SJSA1 (cell line): ENCODE measurements at places on chromosomes 1 and 21. TPM values are rescaled to one million over a fixed set of nuclear protein-coding genes. Genes with fewer than 3 reads are reported as not detected.
A peak's percentile ranks its signal among the peaks of the same experiment; 100 is the strongest.

- DNase-seq, result no peak
- H3K27ac ChIP-seq, result no peak overlapping the region
- H3K4me1 ChIP-seq, result no peaks in the 10 kb centered on the region
- H3K27me3 ChIP-seq, result peaks cover 35% of the 10 kb centered on the region
Measured at GRCh38 chr1:179586107-179586823, 5.4 kb upstream of the TDRD5 start.

DNA sequence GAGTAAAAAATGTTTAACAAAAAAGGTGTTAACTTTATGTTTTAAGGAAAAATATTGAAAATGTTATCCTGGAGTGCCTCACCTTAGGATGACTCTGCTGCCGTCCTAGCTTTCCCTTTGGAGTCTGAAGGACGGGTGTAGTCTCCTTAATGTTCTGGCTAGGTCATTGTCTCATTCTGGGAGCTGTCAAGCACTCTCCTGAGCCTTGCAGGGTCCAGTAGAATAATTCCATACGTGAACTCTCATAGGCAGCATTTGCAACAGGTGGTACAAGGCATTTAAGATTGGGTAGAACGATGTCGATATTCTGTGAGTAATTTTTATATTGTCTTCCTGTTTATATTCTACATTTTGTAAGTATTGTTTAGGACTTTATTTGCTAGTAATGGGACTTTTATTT, 283.6 kb upstream of the C1orf105 start:
- no peaks in the 10 kb centered on the region for H3K27me3 ChIP-seq
- H3K4me1 ChIP-seq, result peaks cover 55% of the 10 kb centered on the region
- peak overlapping the region; percentile 73 for H3K27ac ChIP-seq
- H3K4me3 ChIP-seq, result no peak overlapping the region
- peaks cover 36% of the 10 kb centered on the region for H3K36me3 ChIP-seq

DNA sequence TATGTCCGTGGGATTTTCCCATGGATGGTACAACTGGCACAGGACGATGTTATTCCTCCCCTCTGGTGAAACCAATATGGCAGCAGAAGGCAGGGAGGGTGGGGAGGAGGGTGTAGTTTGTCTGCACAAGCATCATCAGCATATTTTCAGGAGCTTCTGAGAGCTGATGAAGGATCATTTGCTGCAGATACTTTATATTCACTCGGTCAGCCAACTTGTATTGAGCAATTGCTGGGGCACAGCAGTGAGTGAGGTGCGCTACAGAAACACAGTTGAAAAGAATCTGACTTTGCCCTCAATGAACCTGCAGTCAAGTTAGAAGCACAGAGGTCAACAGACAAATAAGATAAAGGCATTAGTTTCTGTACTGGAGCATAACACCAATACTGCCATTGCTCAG, 13.0 kb downstream of the PKP1 start:
- H3K4me1 ChIP-seq, result no peaks in the 10 kb centered on the region
- no peak overlapping the region for H3K27ac ChIP-seq
- no peaks in the 10 kb centered on the region for H3K36me3 ChIP-seq
- no peak overlapping the region for H3K4me3 ChIP-seq
- H3K27me3 ChIP-seq, result peaks cover 16% of the 10 kb centered on the region

Gene SYT6
- total RNA-seq, result not detected in 2 replicates

GRCh38 chr1:36588972-36589371, 106.3 kb upstream of the CSF3R start:
- no peaks in the 10 kb centered on the region for H3K4me1 ChIP-seq
- no peak overlapping the region for H3K4me3 ChIP-seq
- H3K36me3 ChIP-seq, result no peaks in the 10 kb centered on the region
- no peak for DNase-seq
- peaks cover 42% of the 10 kb centered on the region for H3K27me3 ChIP-seq

- H3K36me3 ChIP-seq, result no peaks in the 10 kb centered on the region
- peaks cover 21% of the 10 kb centered on the region for H3K27me3 ChIP-seq
- H3K4me3 ChIP-seq, result no peak overlapping the region
- H3K4me1 ChIP-seq, result no peaks in the 10 kb centered on the region
- no peak for DNase-seq
Measured at GRCh38 chr1:36625935-36626310, 143.2 kb upstream of the CSF3R start.

Gene LCE3E
- total RNA-seq, result not detected in 2 replicates

GRCh38 chr1:26582836-26583460, 53.4 kb downstream of the RPS6KA1 start:
- H3K4me1 ChIP-seq, result peaks cover 9% of the 10 kb centered on the region
- no peak overlapping the region for H3K4me3 ChIP-seq
- no peak for DNase-seq
- H3K36me3 ChIP-seq, result no peaks in the 10 kb centered on the region
- H3K27ac ChIP-seq, result no peak overlapping the region
- no peaks in the 10 kb centered on the region for H3K27me3 ChIP-seq

Gene HES5
- total RNA-seq, result not detected in 2 replicates

DNA sequence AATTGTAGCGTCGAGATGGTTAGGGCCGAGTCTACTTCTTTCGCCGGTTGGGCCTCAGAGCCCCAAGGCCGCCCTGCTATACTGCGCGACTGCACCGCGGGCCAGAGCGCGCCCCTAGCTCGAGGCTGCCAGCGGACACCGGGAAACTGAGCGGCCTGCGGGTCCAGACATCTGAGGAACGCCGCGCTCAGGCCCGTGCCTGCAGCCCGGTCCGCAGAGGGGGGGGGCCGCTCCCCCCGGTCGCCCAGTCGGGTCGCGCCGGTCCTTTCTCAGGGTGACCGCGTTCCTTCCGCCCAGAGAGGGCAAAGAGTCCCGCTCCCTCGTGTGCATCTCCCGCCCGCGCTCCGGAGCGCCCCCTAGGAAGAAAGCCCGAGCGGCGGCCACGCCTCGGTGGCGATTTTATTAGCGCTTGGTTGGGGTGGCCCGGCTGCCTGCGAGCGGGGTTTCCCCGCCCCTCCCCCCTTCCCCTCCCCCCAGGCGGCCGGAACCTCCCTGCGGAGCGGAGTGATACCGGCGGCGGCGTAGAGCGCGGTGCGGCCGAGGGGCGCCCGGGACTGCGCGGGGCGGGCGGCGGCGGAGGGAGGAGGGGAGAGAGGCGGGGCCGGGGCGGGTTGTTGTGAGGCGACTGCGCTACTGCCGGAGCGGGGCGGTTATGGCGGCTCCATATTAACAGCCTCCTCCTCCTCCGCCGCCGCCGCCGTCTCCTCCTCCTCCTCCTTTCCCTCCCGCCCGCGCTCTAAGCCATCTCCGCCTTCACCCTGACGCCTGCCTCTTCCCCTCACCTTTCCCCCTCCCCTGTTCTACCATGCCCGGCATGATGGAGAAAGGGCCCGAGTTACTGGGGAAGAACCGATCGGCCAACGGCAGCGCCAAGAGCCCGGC, at the start of gene RCOR3:
TSS of gene RCOR3 (plus strand) at position 611 of the 882 bp plus-strand sequence. CDS start at position 806, 195 bp downstream.
- H3K27ac ChIP-seq, result peak within 1 kb of the TSS; percentile 88
- H3K36me3 ChIP-seq, result peaks cover 20% of the 10 kb centered on the region; the same call in 1 of the 2 replicates
- peak within 1 kb of the TSS; percentile 80 for H3K4me3 ChIP-seq
- DNase-seq, result peak; percentile 96
- H3K27me3 ChIP-seq, result no peaks in the 10 kb centered on the region

Gene ROR1
- total RNA-seq, result 14.8 and 19.7 TPM in 2 replicates

GRCh38 chr1:58934706-58935105, 150.9 kb upstream of the JUN start:
- H3K27me3 ChIP-seq, result no peaks in the 10 kb centered on the region
- H3K27ac ChIP-seq, result no peak overlapping the region
- peaks cover 12% of the 10 kb centered on the region for H3K4me1 ChIP-seq
- DNase-seq, result no peak
- no peaks in the 10 kb centered on the region for H3K36me3 ChIP-seq

GRCh38 chr1:33517596-33518250, 45.3 kb downstream of the ZSCAN20 start:
- H3K4me3 ChIP-seq, result no peak overlapping the region
- no peaks in the 10 kb centered on the region for H3K4me1 ChIP-seq
- no peak for DNase-seq
- H3K36me3 ChIP-seq, result no peaks in the 10 kb centered on the region
- H3K27ac ChIP-seq, result no peak overlapping the region

Gene FCRL3
- not detected in 2 replicates for total RNA-seq

DNA sequence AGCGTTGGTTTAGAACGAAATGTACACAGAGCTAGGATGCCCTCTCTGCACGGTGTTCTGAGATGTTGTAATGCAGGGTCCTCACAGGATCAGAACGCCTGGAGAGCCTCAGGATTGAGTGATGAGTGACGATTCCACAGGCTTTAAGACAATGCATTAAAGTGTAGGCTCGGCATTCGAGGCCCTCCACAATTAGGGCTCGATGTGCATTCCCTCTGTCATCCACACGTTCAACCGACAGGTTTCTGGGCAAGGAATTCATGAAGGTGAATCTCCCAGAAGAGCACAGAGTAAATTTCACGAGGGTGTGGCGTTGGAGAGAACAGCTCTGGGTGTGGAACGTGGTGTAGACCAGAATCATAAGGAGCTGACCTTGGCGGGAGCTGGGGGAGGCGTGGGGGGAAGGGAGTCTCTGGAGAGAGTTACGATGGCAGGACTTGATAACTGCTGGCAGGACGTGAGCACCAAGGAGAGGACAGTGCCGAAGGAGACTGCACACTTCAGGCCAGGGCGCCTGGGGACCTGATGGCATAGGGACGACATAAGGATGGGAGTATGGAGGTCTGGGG, 51.0 kb upstream of the EFHD2 start:
- no peak for DNase-seq
- H3K4me3 ChIP-seq, result no peak overlapping the region
- H3K36me3 ChIP-seq, result no peaks in the 10 kb centered on the region
- H3K27me3 ChIP-seq, result no peaks in the 10 kb centered on the region
- H3K4me1 ChIP-seq, result peaks cover 43% of the 10 kb centered on the region
- H3K27ac ChIP-seq, result no peak overlapping the region

DNA sequence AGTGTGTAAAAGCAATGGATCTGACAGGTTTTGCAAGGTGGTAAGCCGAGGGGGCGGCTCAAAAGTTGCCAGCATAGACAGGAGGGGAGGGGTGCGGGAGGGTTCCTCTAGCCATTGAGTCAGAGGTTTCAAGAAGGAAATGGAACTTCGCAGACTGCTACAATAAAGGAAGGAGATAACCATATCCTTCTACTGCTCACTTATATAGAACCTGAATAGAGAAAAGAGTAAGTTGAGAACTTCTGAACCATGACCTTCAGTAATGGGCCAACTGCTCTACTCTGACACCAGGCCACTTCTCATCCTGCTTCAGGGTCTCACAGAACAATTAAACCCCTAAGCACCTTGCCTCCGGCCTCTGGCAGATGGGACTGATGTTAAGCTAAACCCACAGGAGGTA, 26.3 kb upstream of the BCAR3 start:
- H3K4me3 ChIP-seq, result no peak overlapping the region
- no peak for DNase-seq
- no peaks in the 10 kb centered on the region for H3K27me3 ChIP-seq
- H3K36me3 ChIP-seq, result no peaks in the 10 kb centered on the region

DNA sequence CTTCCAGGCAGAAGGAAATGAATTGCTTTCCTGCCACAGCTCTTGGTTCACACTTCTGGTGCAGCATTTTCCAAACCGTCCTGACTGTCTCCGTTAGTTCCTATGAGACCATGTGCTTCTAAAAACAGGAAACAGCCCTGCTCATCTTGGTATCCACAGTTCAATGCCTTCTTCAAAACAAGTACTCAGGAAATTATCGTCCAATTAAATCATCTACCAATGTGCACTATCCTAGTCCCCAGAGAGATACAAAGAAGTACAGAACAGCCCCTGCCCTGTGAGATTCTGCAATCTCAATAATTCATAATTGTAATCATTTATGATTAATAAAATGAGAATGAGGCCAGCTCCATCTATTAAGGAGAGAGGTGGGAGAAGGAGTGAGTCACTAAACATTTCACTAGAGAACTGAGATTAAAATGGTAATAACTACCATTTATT, 11.2 kb downstream of the CLEC20A start:
- no peaks in the 10 kb centered on the region for H3K27me3 ChIP-seq
- H3K27ac ChIP-seq, result no peak overlapping the region
- H3K4me1 ChIP-seq, result no peaks in the 10 kb centered on the region
- no peak for DNase-seq

GRCh38 chr1:18045621-18046020, 62.0 kb upstream of the IGSF21 start:
- H3K4me1 ChIP-seq, result no peaks in the 10 kb centered on the region
- no peak overlapping the region for H3K27ac ChIP-seq
- no peak overlapping the region for H3K4me3 ChIP-seq
- DNase-seq, result no peak
- H3K27me3 ChIP-seq, result peaks cover 7% of the 10 kb centered on the region; the same call in 1 of the 2 replicates
- H3K36me3 ChIP-seq, result no peaks in the 10 kb centered on the region

- H3K27ac ChIP-seq, result no peak overlapping the region
- no peaks in the 10 kb centered on the region for H3K27me3 ChIP-seq
- H3K36me3 ChIP-seq, result no peaks in the 10 kb centered on the region
- H3K4me3 ChIP-seq, result no peak overlapping the region
- no peak for DNase-seq
- H3K4me1 ChIP-seq, result peaks cover 35% of the 10 kb centered on the region
Measured at GRCh38 chr1:2494323-2494693, 18.2 kb downstream of the PLCH2 start.

Gene ZNF695
- 3.0 and 10.4 TPM in 2 replicates for total RNA-seq

Gene AIRE
- not detected in 2 replicates for total RNA-seq

DNA sequence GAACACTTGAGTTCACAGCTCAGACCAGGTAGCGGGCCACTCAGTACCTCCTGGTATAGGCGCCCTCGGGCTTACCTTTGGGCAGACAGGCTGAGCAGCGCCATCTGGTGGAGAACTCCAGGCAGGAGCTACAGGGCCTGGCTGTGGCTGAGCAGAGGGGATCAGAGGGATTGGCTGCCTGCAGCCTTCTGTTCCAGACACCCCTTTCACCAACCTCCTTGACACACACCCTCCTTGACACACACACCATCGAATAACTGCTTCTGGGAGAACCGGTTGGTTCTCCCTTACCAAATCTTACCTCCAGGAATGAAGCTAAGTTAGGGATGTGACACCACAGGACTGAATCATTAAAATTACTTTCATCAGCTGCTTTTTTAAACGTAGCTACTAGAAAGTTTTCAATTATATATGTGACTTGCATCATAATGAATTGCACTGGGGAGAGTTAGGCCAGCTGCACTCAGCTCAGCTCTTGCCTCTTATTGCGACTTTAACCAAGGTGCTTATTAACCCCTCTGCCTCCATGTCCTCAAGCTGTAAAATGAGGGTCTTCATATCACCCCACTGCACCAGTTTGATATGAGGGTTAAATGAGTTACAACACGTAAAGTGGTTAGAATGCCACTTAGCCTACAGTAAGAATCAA, 6.6 kb downstream of the LIN28A start:
- H3K36me3 ChIP-seq, result no peaks in the 10 kb centered on the region
- peaks cover 14% of the 10 kb centered on the region for H3K4me1 ChIP-seq
- peaks cover 36% of the 10 kb centered on the region for H3K27me3 ChIP-seq
- no peak overlapping the region for H3K4me3 ChIP-seq
- H3K27ac ChIP-seq, result no peak overlapping the region
